ENCODE measurements at places on chromosomes 12 and 14. TPM values are rescaled to one million over a fixed set of nuclear protein-coding genes. Genes with fewer than 3 reads are reported as not detected.

- DNase-seq, result no peak
These were observed 84.2 kb downstream of the PDE3A start for GRCh38 chr12:20452496-20453010.

GRCh38 chr14:103846543-103847450 is 578 bp downstream of the PPP1R13B start:
- DNase-seq, result peak; percentile 67

GRCh38 chr14:92122761-92123160 is 992 bp downstream of the CPSF2 start:
- no peak for DNase-seq

DNA sequence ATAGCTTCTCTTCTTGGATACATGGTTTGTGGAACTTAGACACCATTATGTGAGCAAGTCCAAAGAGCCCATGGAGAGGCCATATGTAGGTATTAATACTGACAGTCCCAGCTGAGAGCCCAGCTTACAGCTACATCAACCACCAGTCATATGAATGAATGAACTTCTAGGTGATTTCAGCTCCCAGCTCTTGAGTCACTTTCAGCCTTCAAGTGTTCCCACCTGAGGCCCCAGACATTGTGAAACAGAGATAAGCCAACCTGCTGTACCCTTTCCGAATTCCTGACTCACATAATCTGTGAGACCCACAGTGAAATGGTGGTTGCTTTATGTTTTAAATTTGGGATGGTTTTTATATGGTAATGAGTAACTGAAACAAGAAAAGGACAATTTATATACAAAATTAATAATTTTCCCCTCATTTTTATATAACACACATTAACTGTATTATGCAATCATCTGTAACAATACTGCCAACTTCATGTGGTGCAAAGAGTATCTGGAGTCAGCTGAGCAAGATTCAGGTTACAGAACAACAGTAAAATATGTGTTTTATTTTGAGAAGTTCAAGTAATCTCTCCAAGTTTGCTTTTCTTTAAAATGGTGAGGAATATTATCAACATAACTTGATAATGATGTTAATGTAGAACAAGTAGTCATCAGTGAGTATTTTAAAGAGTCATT is 27.7 kb upstream of the FBXO33 start:
- DNase-seq, result no peak

Gene GYS2
- total RNA-seq, result not detected

Gene CCDC177
- not detected for total RNA-seq

Gene FBRSL1
- 47.6 TPM for total RNA-seq

GRCh38 chr12:57154804-57155434 is 7.5 kb upstream of the LRP1-AS start:
- DNase-seq, result no peak

DNA sequence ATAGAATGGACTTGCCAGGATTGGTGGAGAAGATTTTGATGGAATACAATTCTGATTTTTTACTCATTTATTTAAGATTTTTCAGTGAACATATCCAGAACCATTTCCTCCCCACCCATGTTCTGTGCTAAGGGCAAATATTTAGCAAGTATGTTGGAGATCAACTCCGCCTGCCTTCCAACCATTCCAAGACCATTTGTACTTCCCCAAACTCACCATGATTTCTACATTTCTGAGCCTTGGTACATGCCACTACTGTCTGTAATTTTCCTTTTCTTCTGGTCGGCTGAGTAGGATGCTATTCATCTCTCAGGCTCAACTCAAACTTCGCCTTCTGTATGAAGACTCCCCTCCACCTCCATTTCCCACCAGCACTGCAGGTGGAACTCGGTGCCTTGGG is 150.6 kb downstream of the NTF3 start:
- DNase-seq, result no peak

DNA sequence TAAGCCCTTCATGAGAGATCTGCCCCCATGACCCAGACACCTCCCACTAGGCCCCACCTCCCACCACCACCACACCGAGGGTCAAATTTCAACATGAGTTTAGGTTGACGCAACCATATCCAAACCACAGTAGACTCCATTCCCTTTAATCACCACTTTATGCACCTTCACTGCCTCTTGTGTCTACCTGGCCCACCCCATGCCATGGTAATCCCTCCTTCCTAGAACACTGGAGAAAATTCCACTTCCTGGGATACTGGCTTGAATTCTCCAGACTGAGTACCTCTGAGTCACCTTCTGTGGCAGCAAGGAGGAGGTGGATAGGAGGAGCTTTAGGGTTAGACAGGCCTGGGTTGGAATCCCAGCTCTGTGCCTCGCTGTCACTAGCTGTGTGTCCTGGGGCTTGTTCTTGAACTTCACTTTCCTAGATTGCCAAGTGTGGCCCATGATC is 26.1 kb upstream of the CIPC start:
- DNase-seq, result no peak

DNA sequence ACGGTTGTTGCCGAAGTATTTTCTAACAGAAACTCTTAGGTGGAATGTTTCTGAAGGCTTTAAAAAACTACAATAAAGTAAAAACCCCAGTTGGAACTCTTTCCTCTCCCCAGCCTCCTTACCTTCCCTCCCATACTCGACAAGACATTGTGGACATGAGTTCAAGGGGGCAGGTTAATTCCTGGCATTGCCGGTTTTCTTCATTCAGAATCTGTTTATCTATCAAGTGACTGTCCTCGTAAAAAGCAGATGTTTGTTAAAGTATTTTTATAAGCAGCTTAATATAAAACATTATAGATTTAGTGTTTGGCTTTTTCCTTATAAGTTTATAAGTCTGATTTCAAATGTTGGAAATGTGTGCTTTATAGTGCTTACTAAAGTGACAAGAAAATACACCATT is 30.7 kb downstream of the PARP11 start:
- no peak for DNase-seq

- no peak for DNase-seq
These were observed 255.1 kb upstream of the KRR1 start for GRCh38 chr12:75766263-75767160.

Gene A2M
- 1,832 TPM for total RNA-seq

DNA sequence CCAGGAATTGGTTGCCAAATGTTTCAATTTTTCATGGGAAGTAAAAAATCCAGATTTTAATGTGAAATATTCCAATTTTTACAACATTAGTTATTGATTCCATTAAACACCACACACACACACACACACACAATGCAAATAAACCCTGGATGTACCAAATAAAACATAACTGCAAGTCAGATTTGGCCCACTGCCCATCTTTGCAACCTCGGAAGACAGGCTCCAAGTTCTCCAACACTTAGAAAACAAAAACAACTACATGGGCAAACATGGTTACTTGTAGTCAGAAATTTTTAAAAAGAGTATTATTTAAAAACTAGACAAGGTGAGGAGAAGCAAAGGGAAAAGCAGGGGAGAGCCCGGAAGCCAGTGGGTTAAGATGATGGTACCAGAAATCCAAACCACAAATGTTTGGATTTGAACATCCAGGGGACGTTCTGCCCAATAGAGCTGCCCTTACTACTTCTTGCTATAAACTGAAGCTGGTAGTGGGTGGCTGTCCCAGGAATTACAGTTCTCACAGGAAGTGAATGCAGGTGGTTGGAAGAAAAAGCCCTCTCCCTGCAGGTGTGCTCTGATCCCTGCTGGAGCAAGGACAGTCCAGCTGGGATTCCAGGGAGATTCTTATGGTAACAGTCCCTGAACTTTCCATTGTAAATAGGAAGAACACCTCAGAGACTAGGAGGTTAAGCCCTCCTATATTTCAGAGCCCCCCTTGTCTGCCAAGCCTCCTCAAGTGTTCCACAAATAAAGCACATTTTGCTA is 111.7 kb downstream of the SLC25A21 start:
- no peak for DNase-seq

DNA sequence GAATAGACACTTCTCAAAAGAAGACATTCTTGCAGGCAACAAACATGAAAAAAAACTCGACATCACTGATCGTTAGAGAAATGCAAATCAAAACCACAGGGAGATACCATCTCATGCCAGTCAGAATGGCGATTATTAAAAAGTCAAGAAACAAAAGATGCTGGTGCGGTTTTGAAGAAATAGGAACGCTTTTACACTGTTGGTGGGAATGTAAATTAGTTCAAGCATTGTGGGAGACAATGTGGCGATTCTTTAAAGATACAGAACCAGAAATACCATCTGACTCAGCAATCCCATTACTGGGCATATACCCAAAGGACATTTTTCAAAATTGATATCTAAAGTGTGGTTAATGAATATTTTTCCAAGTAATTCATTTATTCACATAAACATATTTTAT is 39.6 kb upstream of the LIN7A start:
- DNase-seq, result no peak

Gene AQP5
- 6.4 TPM for total RNA-seq

DNA sequence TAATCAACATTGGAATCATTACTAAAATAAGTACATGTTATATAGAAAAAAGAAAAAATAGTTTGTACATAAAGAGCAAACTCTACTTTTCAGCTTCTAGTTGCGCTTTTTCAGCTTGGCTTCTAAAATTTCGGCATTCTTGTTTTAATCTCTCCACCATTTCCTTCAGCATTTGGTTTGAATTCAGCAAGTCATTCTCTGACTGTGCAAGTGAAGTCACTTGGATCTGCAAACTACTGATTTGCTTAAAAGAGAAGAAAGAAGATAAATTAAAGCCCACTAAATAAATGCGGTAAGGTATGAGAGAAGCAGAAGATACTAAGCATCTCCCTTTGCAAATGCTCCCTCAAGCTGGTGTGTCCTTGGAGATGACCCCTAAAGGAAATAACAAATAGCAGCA is 126.3 kb downstream of the CEP83 start:
- DNase-seq, result no peak

Gene NUDT14
- total RNA-seq, result 54.5 TPM

DNA sequence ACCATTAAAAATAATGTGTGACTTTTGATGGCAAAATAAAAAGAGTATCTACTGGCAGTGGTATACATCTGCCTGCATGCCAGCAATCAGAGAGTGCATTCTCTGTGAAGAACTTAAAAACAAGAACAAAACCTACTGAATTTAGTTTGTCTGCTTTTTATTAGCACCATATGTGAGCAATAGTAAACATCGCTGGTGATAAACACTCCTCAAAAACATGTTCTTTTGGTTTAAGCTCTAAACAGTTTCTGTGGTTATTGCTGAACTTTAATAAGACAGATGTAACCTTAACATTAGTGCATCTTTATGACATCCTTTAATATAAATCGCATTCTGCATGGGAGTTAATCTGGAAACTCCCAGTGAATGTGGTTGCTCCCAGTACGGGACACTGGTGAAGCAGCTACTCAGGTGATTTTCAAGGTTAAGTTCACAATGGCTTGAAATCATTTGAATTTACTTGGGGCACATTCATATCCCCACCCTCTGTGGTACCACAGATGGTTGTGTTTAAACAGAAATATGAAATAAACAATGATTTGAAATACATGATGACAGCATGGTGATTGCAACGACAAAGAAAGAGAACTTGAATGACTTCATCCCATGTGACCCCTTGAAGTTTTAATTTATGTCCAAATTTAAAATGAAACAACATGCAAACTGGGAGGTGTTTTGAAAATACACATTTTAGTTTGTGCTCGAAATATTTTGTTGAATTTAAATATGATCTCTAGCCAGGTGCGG is 285.9 kb downstream of the FOXN3 start:
- no peak for DNase-seq

DNA sequence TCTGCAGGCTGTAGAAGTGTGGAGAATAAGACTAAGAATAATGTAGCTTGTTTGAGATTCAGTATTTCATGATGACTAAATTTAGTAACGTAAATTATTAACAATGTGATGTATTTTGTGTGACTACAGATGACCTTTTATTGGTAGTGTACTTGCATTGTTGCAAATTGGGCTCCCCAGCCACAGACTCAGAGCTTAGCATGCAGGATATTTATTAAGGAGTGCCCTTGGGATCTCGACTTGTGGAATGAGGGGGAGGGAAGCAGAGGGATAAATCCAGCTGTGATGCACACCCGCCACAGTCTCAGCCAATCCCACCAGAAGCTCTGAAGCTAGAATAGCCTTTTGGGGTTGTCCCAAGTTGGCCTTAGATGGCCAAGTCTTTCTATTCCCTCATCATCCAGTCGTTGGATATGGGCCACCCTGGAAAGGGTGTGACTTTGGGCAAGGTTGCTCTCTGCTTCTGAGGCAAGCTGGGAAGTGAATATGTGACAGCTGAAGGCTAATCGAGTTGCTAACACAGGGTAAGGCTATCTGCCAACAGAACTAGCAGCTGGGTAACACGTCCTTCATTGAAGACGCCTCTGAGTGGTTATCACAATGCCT is 42.1 kb upstream of the USP44 start:
- DNase-seq, result no peak

Gene GALC
- total RNA-seq, result 59.4 TPM

- no peak for DNase-seq
These were observed 355.1 kb upstream of the CCDC196 start for GRCh38 chr14:66131111-66131510.

GRCh38 chr12:83161456-83161855 is 474.8 kb downstream of the TMTC2 start:
- no peak for DNase-seq

Gene STON2
- 34.3 TPM for total RNA-seq

GRCh38 chr14:52052288-52052943 is 16.4 kb downstream of the NID2 start:
- no peak for DNase-seq

Gene TAS2R20
- 1.3 TPM for total RNA-seq

DNA sequence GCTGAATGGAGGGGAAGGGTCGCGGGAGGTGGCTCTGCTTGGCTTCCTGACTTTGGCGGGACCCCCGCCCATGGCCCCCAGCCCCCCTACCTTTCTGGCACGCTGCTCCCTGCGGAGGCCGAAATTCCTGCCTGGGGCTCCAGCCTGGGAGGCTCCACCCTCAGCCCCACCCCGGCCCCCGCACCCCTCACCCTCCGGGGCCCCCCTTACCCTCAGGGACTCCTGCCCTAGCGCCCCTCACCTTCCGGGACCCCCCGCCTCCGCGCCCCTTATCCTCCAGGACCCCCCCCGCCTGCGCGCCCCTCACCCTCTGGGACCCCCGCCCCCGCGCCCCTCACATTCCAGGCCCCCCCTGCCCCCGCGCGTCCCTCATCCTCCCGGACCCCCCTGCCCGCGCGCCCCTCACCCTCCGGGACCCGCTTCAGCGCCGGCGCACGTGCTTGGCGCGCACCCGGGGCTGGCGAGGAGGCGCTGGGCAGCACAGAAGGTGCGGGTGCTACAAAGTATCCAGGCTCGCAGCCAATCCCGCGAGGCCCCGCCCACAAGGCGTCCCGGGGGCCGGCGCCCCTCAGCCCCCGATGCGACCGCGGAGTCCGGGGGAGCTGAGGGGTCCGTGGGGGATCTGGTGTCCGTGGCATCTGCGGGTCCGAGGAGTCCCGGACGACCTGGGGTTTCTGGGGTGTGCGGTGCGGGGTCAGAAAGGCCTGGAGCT is at the start of gene ANHX:
Gene ANHX, minus strand, starts transcription at position 477 of the 712 bp plus-strand sequence. CDS start 1,521 bp downstream, outside the sequence.
- no peak for DNase-seq

DNA sequence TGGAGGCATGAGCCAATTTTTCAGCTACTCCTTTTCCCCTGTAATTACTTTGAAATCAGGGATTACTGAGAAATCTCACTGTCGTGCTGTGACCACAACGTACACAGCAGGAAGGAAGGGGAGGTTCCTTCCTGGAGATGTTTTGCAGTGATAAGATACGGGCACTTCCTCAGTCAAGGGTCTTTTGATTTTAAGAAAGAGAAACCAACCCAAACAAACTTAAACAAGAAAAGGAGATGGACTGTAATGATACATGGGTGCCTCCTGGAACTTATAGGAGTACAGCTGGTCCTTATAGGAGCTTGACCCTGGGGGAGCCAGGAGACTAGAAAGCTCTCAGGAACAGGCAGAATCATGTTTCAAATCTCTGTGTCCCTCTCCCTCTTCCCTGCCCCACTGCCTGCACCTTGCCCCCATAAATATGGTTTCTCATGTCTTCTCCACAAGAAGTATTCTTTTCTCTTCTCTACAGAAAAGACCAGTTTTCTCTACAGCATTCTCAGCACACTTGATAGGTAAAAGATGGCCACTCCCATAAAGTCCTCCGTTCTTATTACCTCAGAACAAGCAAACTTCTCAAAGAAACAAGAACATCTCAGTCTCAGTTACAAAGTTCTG is 281.1 kb upstream of the AMIGO2 start:
- no peak for DNase-seq

Data from lower lobe of right lung (tissue), 2 donors.